ENCODE measurements at places on chromosomes 1 and 21.

GRCh38 chr1:53507116-53507820, 48.1 kb downstream of the DMRTB1 start:
- DNase-seq = no peak

DNA sequence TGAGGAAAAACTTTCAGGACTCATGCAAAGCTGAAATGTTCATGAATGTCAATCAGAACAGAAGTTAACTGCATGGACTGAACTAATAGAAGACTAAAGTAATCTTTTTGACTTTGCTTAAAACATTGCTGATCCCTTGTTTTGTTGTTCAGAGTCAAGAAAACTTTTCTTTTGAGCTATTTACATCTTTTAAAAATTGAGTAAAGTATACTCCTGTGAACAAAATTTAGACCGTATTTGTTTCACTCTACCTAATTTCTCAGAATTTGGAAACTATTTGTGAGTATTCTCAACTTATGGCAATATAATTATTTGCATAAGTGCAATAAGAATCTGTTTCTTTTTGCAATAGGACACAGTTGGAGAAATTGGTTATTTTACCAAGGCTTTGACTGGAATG, 41.1 kb downstream of the INPP5B start:
- DNase-seq = no peak

DNA sequence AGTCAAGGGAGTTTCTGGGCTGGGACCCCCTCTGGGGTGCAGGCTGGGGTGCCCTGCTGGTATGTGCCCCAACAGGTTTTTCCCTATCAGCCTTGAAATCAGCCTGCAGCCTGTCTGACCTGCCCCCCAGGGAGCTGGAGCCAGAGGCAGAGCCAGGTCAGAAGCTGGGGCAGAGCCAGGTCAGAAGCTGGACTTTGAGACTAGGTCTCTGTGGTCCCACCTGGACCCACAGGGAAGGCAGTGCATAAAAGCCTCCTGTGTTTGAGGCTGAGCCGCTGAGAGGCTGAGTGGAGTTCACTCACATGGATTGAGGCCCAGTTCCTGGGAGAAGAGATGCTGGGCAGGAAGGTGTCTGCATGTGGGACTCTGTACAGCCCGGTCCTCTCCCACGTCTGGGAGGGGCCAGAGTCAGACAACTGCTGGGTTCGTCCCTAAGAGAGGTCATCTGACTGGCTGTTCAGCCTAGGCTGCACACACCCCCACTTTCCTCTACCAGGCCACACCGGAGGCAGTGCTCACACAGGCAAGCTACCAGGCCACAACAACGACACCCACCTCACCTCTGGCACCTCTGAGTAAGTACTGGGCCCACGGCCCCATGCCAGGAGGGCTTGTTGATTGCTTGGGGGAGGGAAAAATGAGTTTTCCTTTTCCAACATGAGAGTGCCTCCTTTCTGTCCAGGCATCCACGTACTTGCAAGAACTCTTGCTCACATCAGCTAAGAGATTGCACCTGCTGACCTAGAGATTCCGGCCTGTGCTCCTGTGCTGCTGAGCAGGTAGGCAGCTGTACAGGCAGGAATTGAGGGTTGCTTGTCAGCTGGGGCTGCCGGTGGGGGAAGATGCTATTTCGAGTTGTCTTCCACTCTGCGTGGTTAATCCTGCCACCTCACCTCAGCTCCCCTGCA, at the start of gene ANXA9:
Gene ANXA9, plus strand, starts transcription at position 488 of the 908 bp plus-strand sequence. CDS start 814 bp downstream, outside the sequence.
- no peak for DNase-seq

DNA sequence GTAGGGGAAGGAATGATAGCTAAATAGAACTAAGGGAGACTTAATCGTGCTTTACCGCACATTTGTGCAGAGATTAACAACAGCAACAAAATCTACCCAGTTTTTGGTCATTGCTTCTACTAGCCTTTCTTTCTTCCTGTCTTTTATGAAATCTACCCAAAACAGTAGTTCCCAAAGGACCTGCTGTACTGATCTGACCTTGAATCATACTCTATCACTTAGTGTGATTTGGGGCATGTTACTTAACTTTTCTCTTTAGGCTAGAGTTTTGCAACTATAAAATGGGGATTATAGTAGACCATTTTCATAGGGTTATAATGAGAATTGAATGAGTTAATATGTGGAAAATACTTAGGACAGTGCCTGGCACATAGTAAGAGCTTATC, 30.5 kb upstream of the MACF1 start:
- DNase-seq = no peak

GRCh38 chr1:51675177-51675780, 58.4 kb downstream of the OSBPL9 start:
- no peak for DNase-seq

- no peak for DNase-seq
Measured at GRCh38 chr1:97901017-97901658, 19.7 kb downstream of the DPYD start.

GRCh38 chr1:27559466-27560030, 44.4 kb downstream of the AHDC1 start:
- DNase-seq = no peak

DNA sequence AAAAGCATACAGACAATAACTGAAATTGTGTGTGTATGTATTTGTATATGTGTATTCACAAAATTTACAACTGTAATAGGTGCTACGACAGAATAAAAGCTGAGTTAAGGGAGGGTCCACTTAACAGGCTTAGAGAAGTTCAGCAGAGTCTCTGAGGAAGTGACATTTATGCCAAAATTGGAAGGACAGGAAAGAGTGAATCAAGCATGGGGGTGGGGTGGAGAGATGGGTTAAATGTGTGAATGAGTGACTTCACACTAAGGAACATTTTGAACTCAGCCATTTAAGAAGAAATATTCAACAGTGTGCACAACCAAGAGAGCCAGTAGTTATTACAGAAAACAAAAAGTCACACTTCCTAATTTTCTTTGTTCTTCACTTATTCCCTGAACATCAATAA, 53.8 kb upstream of the RGS1 start:
- DNase-seq = no peak

DNA sequence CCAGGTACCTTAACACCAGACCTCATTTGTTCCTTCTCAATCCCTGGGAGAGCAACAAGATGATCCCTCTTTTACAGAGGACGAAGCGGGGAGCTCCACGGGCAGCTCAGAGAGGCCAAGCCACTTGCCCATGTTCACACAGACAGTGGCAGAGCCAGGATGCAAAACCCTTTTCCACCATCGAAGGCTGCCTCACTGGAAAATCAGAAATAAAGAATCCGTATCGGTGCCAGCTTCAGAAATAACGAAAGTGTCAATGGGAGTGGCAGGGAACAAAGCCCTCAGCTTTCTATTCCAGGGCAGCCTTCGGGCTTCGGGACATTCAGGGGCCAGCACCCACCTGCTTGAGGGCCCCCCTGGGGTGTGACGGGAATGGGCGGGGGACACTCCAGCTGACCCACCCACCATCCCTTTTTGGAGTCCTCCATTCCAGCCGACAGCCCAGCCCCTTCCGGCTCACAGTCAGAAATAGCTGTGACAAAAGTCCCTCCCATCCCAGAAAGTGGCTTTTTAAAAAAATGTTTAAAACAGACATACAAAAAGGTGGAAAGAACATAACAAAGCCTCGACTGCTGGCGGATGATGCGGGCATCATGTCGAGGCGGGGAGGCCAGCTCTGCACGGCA, 6.0 kb downstream of the IFFO2 start:
- DNase-seq = no peak

GRCh38 chr1:32701951-32702598, 495 bp downstream of the SYNC start:
- DNase-seq = peak; percentile 26

DNA sequence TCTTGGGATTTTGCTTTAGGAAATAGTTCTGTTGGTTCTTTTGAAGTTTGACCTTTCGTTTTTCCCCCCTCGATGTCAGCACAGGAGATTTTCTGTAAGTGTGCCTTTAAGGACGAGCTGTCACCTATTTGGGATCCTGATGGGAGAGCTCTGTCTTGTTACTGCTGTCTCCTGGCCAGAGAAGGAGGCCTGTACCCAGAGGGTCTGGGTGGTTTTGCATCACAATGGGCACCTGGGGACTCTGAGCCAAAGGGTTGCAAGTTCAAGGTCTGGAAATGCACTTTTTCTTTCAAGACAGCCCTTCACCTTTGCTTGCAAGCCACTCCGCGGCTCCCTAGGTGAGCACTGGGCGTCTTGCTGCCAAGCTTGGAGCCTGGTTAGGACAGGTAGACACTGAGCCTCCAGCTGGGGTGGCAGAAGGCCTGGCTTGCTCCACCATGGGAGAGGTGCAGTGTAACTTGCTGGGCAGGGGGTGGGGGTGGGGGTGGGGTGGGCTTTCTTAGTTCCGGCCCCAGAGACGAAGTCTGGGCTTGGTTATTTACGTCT, 2.9 kb downstream of the AJAP1 start:
- no peak for DNase-seq

DNA sequence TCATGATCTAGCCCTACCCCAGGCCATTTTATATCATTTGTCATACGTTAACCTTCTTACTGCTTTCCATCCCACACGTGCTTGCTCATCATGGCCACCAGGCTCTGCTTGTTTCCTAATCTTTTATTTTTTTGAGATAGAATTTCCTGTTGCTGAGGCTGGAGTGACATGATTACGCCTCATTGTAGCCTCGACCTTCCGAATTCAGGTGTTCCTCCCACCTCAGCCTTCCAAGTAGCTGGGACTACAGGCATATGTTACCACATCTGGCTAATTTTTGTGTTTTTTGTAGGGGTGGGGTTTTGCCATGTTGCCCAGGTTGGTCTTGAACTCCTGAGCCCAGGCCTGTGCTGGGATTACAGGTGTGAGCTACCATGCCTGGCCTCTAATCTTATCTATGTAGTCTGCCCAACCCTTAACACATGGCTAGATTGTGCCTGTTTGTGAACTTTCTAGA, 3.3 kb downstream of the UAP1 start:
- DNase-seq = no peak

GRCh38 chr1:76080552-76081079, 6.1 kb downstream of the ST6GALNAC3 start:
- no peak for DNase-seq

GRCh38 chr1:205444300-205444930, 11.4 kb downstream of the BLACAT1 start:
- no peak for DNase-seq

DNA sequence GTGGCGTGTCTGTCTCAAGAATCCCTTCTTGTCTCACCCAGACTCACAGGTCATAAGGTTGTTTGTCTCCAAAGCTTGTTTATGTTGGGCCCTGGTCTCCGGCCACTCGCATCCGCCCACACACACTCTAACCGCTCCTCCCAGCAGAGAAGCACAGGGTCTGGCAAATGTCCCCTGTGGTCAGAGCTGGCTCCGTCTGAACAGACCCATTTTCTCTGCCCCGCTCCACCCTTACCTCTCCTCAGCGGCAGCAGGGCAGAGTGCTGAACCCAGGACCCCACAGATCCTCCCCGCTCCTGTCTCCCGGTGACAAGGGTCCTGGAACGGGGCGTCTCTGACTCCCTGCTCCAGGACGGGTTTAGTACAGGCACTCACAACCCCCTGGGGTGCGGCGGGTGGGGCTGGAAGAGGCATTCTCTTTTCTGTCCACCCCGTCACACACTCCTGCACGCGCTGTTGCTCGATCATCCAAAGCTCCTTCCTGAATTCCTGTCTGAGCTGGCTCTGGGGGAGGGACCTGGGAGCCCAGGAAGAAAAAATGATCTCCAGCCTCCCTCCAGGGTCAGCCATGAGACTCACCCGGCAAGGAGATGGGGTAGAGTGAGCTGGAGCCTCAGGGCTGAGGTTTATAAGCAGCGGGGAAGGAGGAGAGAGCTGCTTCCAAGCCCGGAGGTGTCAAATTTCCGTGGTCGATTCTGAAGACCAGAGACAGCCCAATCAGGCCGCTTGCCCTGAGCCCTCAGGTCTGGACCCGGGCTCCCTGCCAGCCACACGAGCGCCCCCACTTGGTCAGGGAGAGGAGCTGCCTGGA, at the start of gene S100A13:
Gene S100A13, minus strand, starts transcription at position 602 of the 811 bp plus-strand sequence. CDS start 1,033 bp downstream, outside the sequence.
- DNase-seq = peak; percentile 42

DNA sequence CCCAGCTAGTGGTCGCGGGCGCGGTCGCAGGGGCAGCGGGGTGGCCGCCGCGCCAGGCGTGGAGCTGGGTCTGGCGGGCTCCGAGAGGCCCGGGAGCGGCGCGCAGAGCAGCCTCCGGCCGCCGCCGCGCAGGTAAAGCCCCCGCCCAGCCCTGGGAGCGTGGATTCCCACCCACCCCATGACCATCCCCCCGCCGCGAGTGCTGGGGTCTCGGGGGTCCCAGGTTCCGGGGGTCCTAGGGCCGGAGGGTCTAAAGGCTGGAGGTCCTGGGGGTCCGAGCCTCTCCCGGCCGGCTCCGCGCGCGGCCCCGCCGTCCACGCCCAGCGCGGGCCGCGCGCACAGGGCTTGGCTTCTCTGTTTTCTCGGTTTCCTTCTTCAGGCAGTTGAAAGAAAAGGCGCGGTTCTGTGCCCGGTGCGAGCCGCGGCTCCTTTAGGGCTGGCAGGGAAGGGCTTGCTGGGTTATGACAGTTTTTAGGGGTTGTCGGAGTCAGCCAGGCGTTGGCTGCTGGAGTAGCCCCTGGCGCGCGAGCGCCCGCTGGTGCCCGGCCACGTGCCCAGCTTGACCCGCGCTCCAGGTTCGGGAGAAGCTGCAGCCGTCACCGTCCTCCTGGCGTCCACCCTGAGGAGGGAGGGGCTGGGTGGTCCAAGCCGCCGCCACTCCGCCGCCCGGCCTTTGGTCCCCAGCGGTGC, 359 bp downstream of the LRRC3 start:
- DNase-seq = no peak

GRCh38 chr1:99726818-99727217, 39.6 kb downstream of the FRRS1 start:
- DNase-seq = no peak

GRCh38 chr1:197675583-197676208, 99.6 kb downstream of the DENND1B start:
- DNase-seq = no peak

GRCh38 chr1:230079199-230080024, 12.4 kb downstream of the GALNT2 start:
- DNase-seq = no peak

- DNase-seq = no peak
Measured at GRCh38 chr1:194293851-194294405, 1107.5 kb upstream of the B3GALT2 start.

Data from anterior cingulate cortex (tissue), 58 donors.